ENCODE measurements at places on chromosomes 3 and 15.
A peak's percentile ranks its signal among the peaks of the same experiment; 100 is the strongest.

- DNase-seq, result no peak
These were observed 149.4 kb downstream of the WNT5A start for GRCh38 chr3:55337641-55338180.

- no peak for DNase-seq
These were observed 126.2 kb downstream of the TPRG1 start for GRCh38 chr3:189297932-189298331.

DNA sequence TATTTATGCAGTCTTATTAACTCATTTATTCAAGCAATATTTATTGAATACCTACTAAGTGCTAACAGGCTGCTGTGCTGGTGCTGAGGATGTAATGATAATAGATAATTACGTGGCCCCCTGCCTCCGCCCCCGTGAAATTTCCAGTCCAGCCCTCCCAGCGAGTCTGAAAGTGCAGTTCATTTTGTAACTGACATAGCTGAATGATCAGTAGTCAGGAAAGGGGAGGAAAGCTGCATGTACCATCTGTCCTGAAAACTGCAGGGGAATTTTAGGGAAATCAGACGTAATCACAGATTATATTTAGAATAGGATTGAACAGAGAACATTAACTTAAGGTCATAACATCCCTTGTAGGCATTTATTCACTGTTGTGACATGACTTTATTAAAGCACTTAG is 736.8 kb downstream of the MCTP2 start:
- DNase-seq, result no peak

- no peak for DNase-seq
These were observed 73.7 kb upstream of the ZPLD1 start for GRCh38 chr3:102361101-102361500.

DNA sequence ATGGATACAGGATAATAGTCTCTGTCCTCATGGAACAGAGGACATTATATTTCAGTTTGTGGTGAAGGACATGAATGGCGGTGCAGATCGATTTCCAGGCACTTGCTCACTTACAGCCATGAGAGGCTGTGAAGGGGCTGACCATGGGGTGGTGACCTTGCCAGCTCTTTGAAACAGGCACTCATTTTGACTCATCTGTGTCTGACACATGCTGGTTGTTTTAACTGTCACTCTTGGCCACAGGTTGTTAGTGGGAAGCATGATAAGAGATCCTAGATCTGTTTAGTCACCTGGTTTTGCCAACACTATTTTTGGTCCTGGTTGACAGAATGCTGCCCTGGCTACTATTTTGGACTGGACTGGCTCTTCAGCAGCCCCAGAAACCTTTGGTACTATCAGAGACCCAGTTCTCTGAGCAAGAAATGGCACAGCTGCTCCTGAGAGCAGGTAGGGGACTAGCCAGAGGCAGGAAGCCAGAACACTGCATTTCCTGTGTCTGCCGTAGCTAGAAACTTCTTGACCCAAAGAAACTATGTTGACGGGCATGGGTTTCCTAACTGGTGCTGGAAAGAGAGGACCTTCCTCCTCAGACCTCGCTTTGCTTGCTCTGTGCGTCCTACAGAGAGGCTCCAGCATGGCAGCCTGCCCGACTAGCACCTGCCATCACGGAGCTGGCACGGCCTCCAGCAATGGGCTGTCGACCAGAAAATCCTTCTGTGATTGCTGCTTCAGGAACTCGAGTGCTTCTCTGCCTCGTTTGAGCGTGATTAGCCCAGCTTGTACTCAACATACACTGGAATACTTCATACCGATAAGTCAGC is 6.3 kb downstream of the PXYLP1 start:
- DNase-seq, result no peak

- no peak for DNase-seq
These were observed 130.2 kb upstream of the STRIT1 start for GRCh38 chr3:155423526-155424322.

GRCh38 chr3:99875581-99875928 is 57.9 kb downstream of the CMSS1 start:
- no peak for DNase-seq

- no peak for DNase-seq
These were observed 80.3 kb upstream of the FLNB start for GRCh38 chr3:57927916-57928315.

- no peak for DNase-seq
These were observed 70.3 kb upstream of the SMAD3 start for GRCh38 chr15:66994927-66995656.

DNA sequence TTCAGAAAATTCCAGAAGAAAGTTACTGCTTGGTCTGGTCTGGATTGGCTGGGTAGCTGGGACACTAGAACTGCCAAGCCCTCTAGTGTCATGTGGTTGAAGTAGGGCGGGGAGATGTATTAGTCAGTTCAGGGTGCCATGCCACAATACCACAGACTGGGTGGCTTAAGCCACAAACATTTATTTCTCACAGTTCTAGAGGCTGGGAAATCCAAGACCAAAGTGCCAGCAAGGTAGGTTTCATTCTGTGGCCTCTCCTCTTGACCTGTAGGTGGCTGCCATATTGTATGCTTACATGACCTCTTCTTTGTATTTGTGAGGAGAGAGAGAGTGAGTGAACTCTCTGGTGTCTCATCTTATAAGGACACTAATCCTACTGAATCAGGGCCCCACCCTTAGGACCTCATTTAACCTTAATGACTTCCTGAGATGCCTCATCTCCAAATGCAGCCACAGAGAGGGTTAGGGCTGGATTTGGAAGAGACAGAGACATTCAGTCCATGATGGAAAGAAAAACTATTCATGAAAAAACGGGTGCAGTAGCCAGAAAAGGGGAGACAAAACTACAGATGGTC is 18.1 kb upstream of the ZSCAN2 start:
- no peak for DNase-seq

DNA sequence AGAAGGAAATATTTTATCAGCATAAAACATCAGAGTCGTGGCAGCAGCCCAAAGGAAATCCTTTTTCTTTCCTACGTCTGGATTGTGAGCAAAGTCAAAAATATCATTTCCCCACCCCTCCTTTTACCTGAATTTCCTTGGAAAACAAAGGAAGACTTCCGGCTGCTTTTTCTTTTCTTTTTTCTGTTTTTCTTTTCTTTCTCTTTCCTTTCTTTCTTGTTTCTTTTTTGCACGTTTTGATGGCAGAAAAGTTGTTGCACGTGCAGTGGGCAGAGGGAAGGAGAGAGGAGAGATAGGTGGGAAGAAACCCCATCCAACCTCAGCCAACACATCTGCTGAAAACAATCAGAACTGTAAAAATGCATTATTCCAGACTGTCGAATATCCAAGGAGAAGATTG is 544 bp upstream of the MYO1E start:
- DNase-seq, result no peak

GRCh38 chr3:21528291-21528995 is 222.6 kb downstream of the ZNF385D start:
- no peak for DNase-seq

- no peak for DNase-seq
These were observed 9.5 kb upstream of the RARB start for GRCh38 chr3:25418596-25418995.

- DNase-seq, result no peak
These were observed 3.6 kb downstream of the ADAMTSL3 start for GRCh38 chr15:83657549-83657948.

GRCh38 chr3:84092907-84093306 is 865.9 kb upstream of the CADM2 start:
- no peak for DNase-seq

DNA sequence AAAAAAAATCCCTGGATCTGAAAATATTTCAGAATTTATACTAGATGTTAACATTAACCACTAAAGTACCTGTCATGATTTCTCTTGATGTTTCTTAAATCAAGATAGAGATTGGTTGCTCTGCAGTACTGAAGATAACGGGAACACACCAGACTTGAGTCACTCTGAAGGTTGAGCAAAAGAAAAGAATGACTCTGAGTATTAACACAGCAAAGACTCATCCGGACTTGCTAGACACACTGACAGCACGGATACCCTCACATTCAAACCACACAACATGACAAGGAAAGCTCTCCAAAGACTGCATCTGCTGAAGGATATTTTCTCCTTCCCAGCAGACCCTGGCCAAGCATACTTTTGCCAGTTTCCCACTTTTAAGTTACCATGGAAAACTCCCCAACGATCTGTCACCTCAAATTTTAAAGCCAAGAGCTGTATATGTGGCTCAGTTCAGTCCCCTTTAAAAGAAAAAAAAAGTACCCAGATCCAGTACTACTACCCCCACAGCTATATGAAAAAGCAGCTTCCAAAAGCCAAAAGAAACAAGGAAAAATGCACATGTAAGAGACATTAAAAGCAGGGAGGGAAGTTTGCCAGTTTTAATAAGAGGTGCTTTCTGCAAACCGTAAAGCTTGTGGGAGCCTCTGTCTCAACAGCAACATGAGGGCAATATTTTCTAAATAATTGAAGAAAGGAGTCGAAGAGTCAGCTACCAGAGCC is 8.3 kb downstream of the EOGT start:
- no peak for DNase-seq

DNA sequence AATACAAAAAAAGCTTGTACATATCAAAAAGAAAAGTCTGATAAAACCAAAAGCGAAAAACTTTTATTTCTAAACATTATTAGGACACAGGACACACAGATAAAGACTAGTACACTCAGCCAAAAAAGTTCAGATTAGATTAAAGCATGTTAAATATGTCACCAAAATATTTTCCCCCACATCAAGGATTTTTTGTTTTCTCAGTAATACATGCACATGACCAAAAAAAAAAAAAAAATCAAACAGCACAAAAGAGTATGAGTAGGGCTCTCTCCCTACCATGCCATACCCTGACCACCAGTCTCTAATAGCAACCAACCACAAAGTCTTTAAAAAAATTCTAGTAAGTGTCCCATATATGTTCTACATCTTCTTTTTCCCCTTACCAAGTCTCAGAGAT is 77.4 kb downstream of the LRRFIP2 start:
- no peak for DNase-seq

DNA sequence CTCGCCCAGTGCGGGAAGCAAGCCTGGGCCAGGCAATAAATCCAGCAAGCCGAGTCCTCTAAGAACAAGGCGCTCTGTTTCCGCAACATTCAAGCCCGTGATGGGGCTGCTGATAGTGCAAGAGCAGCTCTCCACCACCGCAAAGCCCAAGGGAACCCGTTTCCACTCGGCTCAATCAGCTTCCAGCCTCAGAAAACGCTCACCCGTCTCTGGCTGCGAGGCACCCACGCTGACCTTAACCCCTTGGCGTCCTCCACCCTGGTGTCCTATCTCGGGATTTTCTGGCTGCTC is 17.8 kb downstream of the SPATA12 start:
- no peak for DNase-seq

DNA sequence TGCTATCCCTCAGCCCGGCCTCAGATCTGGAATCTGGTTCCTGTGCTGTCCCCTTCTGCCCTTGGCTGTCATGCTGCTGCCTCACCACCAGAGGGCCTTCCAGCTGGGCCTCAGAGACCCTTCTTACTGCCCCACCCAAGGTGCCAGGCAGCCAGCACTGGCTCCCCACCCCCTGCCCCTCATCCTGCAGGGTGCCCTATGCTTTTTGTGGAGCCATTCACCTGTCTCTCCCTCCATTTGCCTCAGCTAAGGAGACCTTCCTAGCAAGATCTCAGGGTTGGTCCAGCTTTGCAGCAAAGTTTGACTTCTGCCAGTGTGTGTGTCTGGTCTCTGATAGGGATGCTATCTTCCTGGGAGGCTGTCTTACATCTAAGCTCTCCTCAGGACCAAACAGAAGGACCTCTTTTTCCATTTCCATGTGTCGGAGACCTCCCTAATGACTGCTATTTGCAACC is 1.9 kb upstream of the VWA5B2 start:
- peak; percentile 64 for DNase-seq

DNA sequence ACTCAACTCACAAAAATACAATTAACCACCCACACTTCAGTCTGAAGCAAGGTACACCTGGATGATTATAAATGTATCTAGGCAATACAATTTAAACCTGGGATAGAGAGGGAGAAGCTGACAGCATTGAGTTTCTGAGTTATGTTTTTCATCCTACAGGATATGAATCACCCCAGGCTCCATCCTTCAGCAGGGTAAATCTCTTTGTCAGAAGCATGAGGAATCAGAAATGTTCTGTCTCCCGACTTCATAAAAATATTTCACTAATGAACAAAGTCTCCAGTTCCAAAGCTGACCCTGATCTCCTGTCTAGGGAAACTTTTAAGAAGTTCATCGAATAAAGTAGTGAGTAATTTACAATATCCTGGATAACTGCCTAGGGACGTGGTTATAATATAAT is 25.5 kb upstream of the FRMD4B start:
- no peak for DNase-seq

- no peak for DNase-seq
These were observed 2.2 kb upstream of the PRKCD start for GRCh38 chr3:53158765-53159155.

DNA sequence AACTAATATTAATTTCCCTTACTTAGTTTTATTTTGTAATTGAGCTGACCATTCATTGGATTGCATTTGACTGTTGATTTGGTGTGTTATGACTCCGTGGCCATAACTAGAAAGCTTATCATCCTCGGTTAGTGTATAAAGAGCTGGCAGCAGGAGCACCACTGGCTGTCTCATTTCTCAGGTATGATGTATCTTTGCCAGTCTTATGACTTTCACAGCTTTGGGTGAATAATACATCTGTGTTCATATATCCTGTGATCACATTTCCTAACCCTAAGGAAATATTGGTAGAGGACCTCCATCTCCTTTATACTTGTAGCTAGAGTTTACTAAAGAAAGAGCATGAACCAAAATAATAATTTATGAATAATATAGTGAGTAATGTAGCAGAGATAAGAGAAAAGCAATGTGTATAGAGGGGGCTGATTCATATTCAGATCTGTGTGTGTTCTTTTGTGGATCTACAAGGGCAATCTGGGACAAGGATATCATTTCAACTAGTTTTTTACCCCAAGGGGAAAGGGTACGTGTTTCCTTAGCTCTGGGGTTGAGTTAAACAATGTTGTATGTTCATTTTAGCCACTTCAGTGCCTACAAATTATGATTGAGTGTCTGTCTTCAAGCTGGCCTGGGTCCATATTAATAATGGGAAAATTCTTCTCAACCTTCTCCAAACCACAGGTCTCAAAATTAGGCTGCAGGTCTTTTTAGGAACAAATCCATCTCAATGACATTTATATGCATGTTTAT is 901.7 kb downstream of the NTRK3 start:
- no peak for DNase-seq

- no peak for DNase-seq
These were observed 39.6 kb downstream of the ADIPOQ start for GRCh38 chr3:186882150-186882524.

DNA sequence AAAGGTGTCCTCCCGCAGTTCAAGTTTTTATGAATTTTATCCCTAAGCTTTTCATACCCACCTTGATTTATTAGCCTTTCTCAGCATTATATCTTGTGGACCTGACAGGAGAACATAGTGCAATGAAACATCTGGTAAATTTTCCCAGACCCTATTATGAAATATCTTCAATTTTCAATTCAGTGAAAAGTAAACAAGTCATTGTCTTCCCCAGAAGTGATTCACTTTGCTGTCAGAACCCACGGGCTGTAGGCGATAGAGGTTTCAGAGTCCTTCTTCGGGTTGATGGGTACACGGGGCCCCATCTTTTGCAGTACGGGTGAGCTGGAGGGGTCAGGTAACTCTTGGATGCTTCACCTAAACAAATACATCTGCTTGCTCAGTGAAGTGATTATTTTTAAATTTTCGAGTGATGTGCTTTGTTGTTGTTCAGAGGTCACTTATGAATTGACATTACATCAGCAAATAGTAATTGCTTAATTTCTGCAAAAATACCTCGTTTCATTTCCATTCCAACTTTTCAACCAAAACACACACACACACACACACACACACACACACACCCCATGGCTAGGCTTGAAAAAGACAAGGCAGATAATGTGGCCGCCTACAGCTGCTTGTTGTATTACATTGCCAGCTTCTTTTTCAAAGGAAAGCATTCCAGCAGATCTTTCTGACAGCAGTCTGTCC is 102.9 kb downstream of the SEMA6D start:
- no peak for DNase-seq

- DNase-seq, result no peak
These were observed 9.9 kb upstream of the CSPG5 start for GRCh38 chr3:47588587-47588986.

All from CD4-positive, alpha-beta T cell treated with Interleukin-12 subunit alpha and Interleukin-12 subunit beta, for 1 hour (primary cell).